ENCODE measurements at places on chromosomes 13 and 19.

DNA sequence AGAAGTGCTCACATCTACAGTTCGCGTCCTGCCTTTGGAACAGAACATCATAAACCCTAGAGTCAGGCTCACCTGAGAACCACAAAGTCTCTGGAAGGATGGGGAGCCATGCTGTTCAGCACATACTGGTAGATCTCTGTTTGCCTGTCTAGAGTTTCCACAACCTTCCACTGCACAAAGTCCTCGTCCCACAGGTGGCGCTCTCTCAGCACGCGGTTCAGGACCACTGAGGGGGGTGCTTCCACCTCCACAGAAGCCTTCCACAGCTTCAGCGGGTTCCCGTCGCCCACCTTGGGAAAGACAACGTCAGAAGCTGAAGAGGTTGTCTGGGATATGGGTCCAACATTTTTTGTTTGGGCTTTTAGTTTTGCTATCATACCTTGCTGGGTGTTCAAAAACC is 93.6 kb downstream of the KL start:
- DNase-seq = no peak

DNA sequence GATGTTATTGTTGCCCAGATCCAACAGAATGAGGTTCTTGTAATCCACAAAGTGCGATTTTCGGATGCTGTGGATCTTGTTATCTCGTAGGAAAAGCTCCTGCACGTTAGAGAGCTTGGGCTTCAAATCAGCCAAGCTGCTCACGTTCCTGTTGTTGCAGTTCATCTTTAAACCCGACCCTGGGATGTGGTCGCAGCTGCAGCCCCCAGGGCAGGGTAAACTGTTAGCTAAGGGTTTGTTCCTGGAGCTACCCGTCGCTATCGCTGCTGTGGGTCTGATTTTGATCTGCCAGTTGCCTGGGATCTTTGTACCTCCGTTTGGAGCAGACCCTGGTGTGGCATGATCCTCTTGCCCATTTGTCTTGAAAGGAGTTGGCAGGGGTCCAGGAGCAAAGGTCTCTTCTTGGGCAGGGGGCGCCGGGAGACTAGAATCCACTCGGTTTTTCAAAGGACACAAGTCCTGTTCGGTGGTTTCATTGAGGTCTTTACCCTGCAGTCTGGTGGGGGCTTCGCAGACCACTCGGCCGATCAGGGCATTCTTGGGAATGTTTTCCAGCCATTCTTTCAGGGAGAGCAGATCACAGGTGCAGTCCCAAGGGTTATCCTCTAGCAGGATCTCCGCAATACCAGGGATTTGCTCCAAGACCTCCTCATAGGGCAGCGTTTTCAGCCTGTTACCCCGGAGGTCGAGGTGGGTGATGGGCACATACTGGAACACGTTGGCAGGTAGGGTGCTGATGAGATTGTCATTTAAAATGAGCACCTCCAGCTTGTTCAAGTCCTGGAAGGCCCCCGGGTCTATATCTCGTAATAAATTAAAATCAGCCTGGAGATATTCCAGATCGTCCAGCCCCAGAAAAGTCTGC is 1.8 kb downstream of the SLITRK1 start:
- no peak for DNase-seq

- no peak for DNase-seq
Observed at GRCh38 chr13:61144301-61144700, 271.3 kb downstream of the PCDH20 start.

DNA sequence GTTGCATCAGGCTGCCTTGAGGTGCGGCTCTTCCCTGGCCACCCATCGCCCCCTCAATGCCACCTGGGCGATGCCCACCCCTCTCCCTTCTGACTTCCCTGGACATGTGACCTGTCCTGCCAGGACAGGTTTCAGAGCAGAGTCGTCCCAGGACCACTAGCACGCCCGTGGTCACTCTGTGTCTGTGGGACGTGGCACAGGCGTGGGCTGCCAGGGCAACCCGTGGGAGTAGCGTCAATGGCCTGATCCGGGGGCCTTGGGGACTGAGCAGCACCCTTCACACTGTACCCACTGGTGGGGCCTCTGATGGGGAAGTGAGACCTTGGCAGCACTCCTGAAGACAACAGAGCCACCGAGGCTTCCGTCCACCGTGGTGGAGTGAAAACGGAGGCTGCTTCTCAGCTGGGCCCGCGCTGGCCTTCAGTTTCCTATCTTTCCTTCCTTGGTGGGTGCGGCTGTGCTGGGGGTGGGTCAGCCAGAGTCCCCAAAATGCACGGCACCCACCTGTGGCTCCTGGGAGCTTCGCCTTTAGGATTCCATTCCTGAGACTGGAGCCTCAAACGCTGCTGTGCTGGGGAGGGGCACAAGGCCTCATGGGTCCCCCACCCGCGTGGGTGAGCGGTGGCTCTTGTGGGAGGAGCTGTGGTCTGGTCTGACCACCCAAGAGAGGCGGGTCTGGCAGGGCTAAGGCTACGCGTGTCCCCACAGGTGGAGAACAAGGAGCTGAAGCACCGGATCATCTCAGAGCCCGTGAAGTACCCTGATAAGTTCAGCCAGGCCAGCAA is 26.7 kb upstream of the TMEM255B start:
- no peak for DNase-seq

Measured in stimulated activated CD4-positive, alpha-beta T cell treated with anti-CD3 and anti-CD28 coated beads, Interleukin-4, amount 100 ng/mL, for 4 hours (primary cell).